ENCODE measurements at places on chromosomes 2 and 18.

GRCh38 chr2:170307555-170308351, 129.8 kb downstream of the MYO3B start:
- DNase-seq: no peak

- DNase-seq: no peak
These were observed 8.1 kb downstream of the NBEAL1 start for GRCh38 chr2:203022751-203023150.

GRCh38 chr2:23426263-23426905, 41.4 kb downstream of the KLHL29 start:
- peak; percentile 78 for DNase-seq

GRCh38 chr2:182980115-182980514, 58.1 kb downstream of the NCKAP1 start:
- DNase-seq: peak; percentile 36

DNA sequence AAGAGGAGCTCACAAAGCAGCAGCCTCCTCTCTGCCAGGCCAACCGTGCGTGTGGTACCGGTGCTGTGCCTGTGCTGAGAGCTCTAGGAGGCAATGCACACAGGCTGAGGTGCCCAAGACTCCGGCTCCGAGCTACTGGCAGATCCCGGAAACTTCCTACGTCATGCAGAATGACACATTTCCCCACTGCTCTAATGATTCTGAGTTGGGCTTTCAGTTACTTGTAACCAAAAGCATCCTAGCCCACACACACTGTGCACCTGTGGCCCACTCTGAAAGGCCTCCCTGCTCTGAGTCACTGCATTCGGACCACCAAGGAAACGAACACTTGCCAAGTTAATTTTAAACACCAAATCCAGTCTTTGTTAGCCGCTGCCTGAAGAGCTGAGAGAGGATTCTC, 9.3 kb upstream of the RNU4ATAC start:
- no peak for DNase-seq

- no peak for DNase-seq
These were observed 97.9 kb upstream of the RIOK3 start for GRCh38 chr18:23355206-23355605.

- no peak for DNase-seq
These were observed 1.1 kb downstream of the CCDC93 start for GRCh38 chr2:118012778-118013177.

DNA sequence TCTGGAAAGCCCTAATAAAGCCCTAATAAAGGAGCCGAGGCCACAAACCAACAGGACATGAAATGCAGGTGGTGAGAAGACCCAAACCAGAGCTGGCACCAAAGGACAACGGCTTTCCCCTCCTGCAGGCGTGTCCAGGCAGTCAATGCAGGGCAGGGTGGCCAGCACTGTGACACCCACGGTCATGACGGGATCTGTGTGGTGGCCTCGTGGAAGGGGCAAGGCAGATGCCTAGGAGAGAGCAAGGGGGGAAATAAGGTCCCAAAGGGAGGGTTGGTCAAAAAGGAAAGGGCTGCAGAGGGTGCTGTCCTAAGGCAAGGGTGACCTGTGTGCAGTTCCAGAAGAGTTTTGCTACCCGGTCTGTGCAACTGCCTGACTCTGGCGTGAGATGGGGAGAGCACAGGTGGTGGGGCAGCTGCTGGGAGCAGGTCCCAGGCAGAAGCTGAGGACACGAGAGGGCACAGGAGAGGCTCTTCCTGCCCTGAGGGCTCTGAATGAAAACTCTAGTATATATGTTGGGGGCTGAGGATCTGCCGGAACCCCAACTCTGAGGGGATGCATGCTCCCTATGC, 156.7 kb downstream of the TPO start:
- DNase-seq: no peak

DNA sequence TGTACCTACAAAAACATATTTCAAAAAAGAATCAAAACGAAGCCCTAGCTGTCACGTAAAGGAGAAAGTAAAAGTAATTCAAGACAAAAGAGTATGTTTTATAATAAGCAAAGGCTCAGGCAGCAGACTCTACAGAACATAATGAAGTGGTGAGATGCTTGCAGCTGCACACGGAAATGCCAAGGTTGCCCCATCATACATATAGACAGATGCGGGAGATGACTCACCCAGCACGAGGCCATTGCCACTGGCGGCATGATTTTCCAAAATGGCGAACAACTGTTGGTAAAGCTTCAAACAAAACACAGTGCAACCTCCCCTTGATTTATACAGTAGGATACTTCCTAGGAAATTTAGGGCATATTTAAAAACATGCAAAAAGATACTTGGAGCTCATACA, 26.0 kb upstream of the C1QL2 start:
- peak; percentile 20 for DNase-seq

DNA sequence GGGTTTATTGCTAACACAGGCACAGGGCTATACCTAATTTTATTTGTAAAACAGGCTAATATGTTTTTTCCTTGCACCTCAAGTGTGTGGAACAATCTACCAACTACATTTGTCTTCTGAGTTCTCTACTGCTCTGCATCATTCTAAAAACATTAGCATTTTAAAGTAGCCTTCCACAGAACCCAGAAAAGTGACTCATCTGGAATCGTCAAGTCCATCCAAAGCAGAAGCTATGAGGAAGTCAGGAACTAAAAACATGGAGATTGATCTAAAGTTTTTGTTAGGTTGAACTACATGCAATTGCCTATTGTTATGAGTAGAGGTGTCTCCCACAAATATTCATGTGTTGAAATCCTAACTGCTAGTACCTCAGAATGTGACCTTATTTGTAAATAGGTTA, 70.9 kb downstream of the SUCLG1 start:
- no peak for DNase-seq

- DNase-seq: no peak
These were observed 42.2 kb upstream of the SMAD7 start for GRCh38 chr18:48992791-48993555.

DNA sequence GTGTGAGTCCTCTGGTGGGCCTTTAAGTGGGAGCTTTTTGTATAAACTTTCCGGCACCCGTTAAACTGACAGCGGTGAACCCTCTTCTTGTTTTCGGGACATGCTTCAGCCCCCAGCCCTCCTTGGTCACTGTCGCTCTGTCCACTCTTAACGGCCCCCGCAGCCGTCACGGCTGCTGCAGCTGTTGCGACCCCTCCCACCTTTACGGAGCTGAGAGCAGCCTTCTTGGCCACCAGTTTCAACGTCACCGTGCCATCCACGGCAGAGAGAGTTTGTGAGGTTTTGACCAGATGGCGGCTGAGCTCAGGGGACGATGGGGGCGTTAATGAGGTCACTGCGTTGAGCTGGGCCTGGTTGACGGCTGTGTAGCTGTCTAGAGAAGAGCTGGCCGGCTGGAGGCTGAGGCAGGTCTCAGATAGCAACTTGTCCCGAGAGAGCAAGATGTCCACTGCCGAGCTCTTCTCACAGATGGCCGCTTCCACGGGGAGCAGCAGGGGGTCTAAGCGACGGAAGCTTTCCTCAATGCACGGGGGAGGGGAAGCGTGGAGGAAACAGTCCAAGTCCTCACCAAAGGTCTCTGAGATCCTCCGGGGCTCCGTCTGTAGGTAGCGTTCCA, 41.9 kb downstream of the KLF7 start:
- no peak for DNase-seq

DNA sequence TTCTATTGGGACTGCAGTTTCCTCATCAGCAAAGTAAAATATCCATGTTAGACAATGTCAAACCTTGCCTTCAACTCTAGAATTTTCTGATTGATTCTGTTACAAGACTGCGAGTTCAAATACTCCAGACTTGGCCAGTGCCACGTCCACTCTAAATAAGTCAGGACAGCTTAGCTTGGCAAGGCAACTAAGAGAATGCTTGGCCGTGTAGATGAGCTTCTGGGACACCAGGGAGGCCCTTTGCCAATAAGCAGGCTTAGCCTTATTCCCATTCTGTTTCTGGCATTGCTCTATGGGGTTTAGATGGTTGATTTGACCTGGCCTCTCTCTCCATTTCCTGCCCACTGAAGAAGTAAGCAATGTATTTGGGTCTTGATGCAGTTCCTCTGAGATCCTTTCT, 218.1 kb upstream of the SIX2 start:
- no peak for DNase-seq

- no peak for DNase-seq
These were observed 1.7 kb downstream of the MBOAT2 start for GRCh38 chr2:9001778-9002177.

GRCh38 chr2:29022679-29023078, 41.6 kb downstream of the TOGARAM2 start:
- DNase-seq: no peak

Data from foreskin fibroblast (primary cell).